Fibroblast of skin of right quadriceps (primary cell): ENCODE measurements at places on chromosomes 5 and 9.

DNA sequence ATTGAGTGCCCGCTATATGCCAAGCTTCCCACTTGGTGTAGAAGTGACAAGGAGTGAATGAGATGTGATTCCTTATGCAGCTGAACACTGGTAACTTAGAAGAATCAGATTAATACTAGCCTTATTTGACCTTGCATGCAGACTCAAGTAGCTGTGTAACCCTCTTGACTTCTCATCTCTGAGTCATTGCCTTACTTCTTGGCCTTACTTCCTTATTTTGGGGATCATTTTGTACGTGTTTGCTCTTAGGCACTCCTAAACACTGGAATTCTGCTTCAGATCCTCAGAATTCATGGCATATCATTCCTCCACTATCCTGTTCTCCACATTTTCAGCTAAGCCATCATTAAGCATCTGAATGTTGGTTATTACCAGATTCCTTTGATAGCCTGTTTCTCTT, 948.9 kb upstream of the ARRDC3 start:
- peak; percentile 20 for DNase-seq

- DNase-seq, result no peak
Observed at GRCh38 chr5:25091921-25092320, 447.1 kb upstream of the CDH10 start.

- no peak for DNase-seq
Observed at GRCh38 chr9:106020186-106020585, 325.8 kb downstream of the TMEM38B start.

GRCh38 chr9:127921557-127922120, 4.8 kb upstream of the ST6GALNAC4 start:
- peak; percentile 48 for DNase-seq

DNA sequence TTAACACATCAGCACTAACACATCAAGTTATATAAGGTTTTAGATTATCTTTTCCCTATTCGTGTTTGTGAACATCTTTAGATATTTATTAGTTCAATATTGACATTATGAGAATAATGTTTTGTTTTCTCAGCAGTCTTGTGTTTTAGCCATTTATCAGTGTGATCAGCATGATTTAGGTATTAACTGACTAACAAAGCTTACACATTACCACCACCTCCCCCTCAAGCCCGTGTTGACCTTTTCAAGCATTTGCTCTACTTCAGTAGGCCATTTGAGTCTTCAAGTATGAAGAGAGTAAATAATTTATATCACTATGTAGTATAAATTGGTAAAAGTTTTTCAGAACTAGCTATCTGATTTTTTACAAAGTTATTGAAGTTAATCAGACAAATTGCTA, 6.9 kb downstream of the PBX3 start:
- no peak for DNase-seq

GRCh38 chr5:35031276-35031675, 16.5 kb downstream of the AGXT2 start:
- DNase-seq, result peak; percentile 58

GRCh38 chr5:65194871-65195270, 286.8 kb downstream of the ADAMTS6 start:
- no peak for DNase-seq

DNA sequence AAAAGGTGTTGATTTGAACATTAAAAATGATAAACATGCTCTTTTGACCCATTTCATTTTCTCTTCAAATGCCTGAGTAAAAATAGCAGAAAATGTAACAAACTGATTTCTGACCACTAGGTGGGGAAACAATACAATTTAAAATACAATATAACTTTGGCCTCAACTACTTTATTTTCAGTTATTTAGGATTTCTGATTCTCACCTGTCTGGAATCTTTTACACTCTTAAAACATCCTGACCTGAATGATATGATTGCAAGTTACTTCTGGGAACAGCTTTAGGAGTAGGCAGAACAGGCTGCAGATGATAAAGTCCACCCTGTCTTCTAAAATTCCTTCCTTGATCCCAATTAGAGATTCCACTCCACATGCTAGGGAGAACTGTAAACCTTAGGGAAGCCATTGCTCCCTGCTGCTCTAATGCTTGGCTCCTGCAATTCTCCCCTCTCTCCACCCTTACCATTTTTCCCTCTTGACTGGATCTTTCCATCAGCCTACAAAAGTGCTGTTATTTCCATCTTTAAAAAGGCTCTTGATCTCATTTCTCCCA, 70.3 kb downstream of the FYB1 start:
- peak; percentile 25 for DNase-seq

GRCh38 chr9:97990259-97990658, 7.1 kb downstream of the ANP32B start:
- peak; percentile 77 for DNase-seq

GRCh38 chr5:158055111-158055501, 196.2 kb upstream of the CLINT1 start:
- DNase-seq, result no peak

- peak; percentile 21 for DNase-seq
Observed at GRCh38 chr9:124045076-124045829, 33.7 kb downstream of the LHX2 start.

DNA sequence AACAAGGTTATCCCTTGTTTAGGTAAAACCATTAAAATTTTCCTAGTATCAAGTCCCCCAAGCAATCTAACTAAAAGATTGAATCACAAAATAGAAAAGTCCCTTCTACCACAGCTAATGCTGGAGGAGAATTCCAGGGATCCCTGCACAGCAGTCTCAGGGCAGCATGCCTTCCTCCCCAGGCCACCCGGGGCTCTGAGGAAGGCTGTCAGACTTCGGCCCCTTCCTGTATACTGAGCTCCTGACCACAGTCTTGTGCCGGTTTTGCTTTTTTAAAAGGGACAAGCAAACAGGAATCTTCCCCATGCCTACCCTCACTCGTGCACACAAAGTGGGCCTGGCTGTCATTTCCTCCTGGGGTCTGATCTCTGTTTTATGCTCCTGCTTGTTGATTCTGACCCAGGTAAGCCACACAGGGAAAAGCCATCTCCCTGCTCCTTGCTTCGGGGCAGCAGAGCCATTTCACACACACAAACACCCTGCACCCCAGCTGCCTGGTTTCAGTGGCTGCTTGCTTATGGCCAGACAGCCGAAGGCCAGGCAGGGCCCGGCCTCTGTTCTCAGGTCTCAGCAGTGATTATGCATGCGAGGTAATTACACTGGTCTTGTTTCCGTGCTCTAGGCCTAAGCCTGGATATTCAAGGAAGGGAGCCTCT, 211.9 kb downstream of the NXNL2 start:
- no peak for DNase-seq

DNA sequence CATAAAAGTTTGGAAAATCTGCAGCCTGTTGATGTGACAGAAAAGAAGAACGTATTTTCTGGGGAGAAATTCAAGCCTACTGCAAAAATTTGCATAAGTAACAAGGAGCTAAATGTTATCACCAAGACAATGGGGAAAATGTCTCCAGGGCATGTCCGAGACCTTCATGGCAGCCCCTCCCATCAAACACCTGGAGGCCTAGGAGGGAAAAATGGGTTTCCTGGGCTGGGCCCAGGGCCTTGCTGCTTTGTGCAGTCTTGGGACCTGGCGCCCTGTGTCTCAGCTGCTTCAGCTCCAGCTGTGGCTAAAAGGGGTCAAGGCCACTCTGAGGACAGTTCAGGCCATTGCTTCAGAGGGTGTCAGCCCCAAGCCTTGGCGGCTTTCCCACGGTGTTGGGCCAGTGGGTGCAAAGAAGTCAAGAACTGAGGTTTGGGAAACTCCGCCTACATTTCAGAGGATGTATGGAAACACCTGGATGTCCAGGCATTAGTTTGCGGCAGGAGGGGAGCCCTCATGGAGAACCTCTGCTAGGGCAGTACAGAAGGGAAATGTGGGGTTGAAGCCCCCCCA, 13.1 kb downstream of the CERT1 start:
- DNase-seq, result no peak

- peak; percentile 86 for DNase-seq
Observed at GRCh38 chr9:131393622-131394463, at the start of gene PRRC2B. Gene PRRC2B, plus strand, starts transcription at chr9:131394086. Its CDS starts 36,059 bp downstream, at chr9:131430145.

DNA sequence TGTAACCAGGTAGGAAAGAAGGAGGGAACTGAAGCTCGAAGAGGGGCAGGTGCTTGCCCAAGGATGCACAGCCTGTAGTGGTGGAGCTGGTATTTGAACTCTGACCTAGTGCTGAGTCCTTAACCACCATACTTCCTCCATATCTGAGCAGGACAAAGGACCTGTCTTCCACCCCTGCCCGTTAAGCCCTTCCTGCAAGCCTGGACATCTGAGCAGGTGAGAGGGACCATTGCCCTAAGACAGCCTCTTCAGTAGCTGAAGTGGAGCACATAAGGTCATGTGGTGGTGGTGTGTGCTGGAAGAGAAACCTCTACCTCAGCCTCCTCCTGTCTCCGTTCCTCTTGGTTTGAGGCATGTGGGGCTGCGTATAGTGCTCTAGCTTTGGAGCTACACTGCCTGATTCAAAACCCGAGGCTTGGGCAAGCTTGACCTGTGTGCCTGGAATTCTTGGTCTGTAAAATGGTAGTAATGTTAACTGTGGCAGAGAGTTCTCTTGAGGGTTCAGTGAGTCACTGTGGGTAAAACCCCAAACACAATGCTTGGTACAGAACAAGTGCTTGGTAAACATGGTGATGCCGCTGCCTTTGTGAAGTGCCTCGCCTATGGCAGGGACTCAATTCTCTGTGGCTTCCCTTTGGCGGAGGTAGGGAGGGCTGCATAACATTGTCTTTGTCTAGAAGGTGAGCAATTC, 7.4 kb downstream of the GALNT10 start:
- DNase-seq, result no peak

- DNase-seq, result no peak
Observed at GRCh38 chr5:173907686-173908371, 19.7 kb downstream of the CPEB4 start.

GRCh38 chr5:7871653-7872052, 2.7 kb downstream of the MTRR start:
- DNase-seq, result no peak

- DNase-seq, result no peak
Observed at GRCh38 chr5:82142217-82142841, 135.8 kb downstream of the RPS23 start.

DNA sequence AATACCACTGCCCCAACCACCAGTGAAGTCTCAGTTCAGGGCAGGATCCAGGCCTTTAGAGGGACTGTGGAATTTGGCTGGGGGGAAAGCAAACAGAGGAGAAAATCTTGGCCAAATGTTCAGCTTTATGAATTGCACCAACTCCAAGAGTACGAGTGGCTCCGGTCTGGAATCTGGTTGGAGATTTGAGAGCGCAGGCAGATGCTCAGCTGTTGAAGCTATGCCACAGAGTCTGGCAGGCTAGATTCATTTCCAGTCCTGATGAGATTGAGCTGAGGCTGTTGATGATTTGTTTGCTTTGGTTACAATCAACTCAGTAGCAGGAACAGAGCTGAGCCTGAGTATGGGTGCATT, 9.1 kb upstream of the HSPB3 start:
- DNase-seq, result peak; percentile 4

GRCh38 chr5:32707418-32707997, 3.6 kb upstream of the NPR3 start:
- peak; percentile 58 for DNase-seq

- DNase-seq, result peak; percentile 93
Observed at GRCh38 chr5:172920447-172920849, 38.8 kb upstream of the RPL26L1 start.

- no peak for DNase-seq
Observed at GRCh38 chr9:72980600-72981265, 27.9 kb upstream of the ALDH1A1 start.

GRCh38 chr5:133565993-133566392, 46.3 kb downstream of the FSTL4 start:
- peak; percentile 11 for DNase-seq

GRCh38 chr9:98146101-98146991, 27.3 kb upstream of the TRIM14 start:
- DNase-seq, result peak; percentile 4

GRCh38 chr9:98523231-98523901, 185.4 kb downstream of the GABBR2 start:
- peak; percentile 38 for DNase-seq

DNA sequence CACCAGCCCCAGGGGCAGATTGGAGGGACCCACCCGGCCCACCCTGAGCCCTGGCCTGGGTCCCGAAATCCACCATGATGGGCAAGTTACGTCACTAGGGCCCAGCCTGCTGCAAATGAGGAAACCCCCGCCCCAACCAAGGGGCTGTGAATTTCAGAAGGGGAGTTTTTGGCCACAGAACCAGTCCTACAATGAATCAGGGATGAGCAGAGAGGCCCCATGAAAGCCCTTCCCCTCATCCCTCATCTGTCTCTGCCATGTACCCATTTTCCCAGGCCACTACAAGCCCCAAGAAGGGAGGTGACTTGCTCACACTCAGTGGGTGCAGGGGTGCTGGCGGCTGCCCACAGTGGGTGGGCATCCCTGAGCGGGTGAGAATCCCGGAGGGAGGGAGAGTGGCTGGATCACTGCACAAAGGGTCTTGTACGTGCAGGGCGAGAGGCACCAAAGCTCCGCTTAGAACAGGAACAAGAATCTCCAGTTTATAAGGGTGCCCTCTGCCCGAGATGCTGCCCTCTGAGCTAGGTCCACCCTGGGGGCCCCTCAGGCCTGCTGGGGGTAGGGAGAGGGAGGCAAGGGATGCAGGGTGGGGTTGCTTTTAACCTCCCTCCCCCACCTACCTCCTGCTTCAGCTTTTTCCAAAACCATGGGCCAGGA, 10.4 kb upstream of the TCF7 start:
- no peak for DNase-seq

- DNase-seq, result no peak
Observed at GRCh38 chr5:173718469-173718868, 102.0 kb upstream of the BOD1 start.

GRCh38 chr9:13149454-13149853, 130.0 kb downstream of the MPDZ start:
- no peak for DNase-seq

DNA sequence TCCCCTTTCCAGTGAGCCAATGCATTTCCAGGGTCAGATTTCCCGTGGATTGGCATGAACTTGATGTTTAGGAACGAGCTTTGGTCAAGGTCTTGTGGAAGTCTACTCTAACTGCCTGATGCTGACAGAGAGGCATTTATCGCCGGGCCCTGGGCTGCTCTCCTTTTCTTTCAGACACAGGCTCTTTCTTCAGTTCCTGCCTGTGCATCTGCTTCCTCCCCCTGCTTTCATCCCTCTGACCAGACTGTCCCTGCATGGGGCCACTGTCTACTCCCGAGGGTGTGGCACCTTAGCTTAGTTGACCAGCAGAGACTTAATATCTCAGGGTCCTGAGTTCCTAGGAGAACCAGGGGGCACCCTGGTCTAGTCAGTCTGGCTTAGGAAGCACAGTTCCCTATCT, 41.2 kb downstream of the RALGPS1 start:
- no peak for DNase-seq
